Upper lobe of right lung (tissue), 1 donor: ENCODE measurements at places on chromosomes 1 and 21. TPM values are rescaled to one million over a fixed set of nuclear protein-coding genes. Genes with fewer than 3 reads are reported as not detected.

Gene LCE1B
- not detected for total RNA-seq

DNA sequence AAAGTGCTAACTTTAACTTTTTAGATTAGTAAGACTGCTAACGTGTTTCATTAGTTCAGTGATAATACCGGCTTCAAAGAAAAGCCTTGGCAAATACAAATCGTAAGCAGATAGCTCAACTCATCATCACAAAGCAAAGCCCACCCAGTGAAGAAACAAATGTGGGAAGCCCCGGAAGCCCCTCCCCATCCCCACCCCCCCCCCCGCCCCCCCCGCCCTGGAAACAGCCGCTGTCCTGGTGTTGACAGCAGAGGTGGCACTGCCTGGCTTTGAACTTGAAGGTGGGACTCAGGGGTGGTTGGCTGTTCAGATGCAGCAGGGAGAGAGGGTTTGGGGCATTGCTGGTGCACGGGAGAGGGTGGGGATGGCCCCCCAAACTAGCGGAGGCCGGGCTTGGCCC, 14.1 kb downstream of the PDXK start:
- peaks cover 16% of the 10 kb centered on the region for H3K36me3 ChIP-seq
- H3K4me1 ChIP-seq = peaks cover 53% of the 10 kb centered on the region
- no peaks in the 10 kb centered on the region for H3K27me3 ChIP-seq
- H3K4me3 ChIP-seq = no peak overlapping the region

Gene EFNA3
- 1.0 TPM for total RNA-seq

GRCh38 chr1:161158316-161159010, 837 bp upstream of the USP21 start:
- H3K4me3 ChIP-seq = peak overlapping the region; percentile 80
- no peak for DNase-seq
- H3K36me3 ChIP-seq = peaks cover 22% of the 10 kb centered on the region
- peak overlapping the region; percentile 91 for H3K27ac ChIP-seq

Gene TCP10L
- 0.78 TPM for total RNA-seq
